GM04504 (cell line): ENCODE measurements at places on chromosomes 5 and 9.
A peak's percentile ranks its signal among the peaks of the same experiment; 100 is the strongest.

- DNase-seq = no peak
Observed at GRCh38 chr5:139733698-139734538, 61.7 kb upstream of the PSD2 start.

DNA sequence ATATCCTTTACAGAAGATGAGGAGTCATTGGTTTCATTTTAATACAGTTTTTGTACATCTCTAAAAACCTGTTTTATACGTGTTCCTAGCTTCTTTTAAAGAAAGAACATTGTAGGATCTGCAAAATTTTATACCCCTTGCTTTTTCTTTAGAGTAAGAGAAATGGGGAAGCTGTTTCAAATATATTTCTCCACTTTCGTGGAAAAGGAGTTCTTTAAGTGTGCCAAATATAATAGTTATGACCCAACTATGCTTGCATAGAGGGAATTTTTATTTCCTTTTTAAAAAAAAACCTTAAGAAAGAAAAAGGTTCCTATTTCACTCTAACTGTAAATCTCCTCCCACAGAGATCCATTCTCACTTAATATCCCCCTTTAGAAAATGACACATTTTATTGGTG, 27.5 kb upstream of the DMAC1 start:
- no peak for DNase-seq

- no peak for DNase-seq
Observed at GRCh38 chr5:161442471-161442870, 104.1 kb downstream of the GABRB2 start.

DNA sequence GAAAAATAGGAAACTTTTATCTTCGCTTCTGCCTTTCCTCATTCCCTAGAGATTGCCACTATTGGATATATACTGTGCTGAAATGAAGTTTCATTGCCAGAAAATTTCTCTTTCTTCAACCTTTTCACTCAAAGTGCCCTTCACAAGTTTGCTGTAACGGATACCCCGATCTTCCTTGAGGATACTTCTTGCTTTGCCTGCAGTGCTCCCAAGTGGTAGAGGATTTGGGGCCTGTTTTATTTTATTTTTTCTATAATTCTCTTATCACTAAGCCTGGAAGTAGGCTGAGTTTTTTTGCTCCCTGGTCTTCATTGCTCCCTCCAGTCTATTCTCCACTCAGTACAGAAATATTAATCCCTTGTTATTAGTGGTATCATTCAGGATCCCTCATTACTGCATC, 481.4 kb upstream of the CDH18 start:
- DNase-seq = no peak

GRCh38 chr9:121896545-121896943, 196.6 kb downstream of the TTLL11 start:
- DNase-seq = no peak

- DNase-seq = no peak
Observed at GRCh38 chr9:95085861-95086563, 231.5 kb downstream of the FANCC start.

- no peak for DNase-seq
Observed at GRCh38 chr9:110729641-110730040, 61.0 kb downstream of the MUSK start.

- no peak for DNase-seq
Observed at GRCh38 chr5:53478411-53479044, 1.9 kb upstream of the FST start.

DNA sequence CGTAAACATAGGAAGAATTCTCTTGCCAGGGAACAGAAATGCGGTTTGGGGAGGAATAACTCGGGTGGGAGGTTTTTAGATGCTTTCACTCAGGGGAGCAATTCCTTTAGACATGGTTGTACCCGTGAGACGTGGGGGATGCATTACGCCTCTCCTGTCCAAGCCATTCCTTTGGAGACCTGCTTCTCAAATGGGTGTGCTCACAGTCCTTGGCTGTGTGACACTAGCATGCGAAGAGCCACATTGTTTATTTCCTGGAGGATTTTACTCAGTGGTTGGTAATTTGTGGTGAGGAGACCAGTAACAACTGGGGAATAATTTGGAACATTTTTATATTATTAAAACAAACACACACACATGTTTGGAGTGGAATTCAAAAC, 18.5 kb downstream of the COL15A1 start:
- peak; percentile 49 for DNase-seq
